ENCODE measurements at places on chromosomes 3 and 15. TPM values are rescaled to one million over a fixed set of nuclear protein-coding genes. Genes with fewer than 3 reads are reported as not detected.

The FYCO1 gene
- total RNA-seq = 7.9 TPM

The APEH gene
- total RNA-seq = 156 TPM

The ERICH6 gene
- under 0.01 TPM for total RNA-seq

The C3orf22 gene
- total RNA-seq = not detected

Measured in bronchial epithelial cell (primary cell).